ENCODE measurements at places on chromosomes 11 and 22.

DNA sequence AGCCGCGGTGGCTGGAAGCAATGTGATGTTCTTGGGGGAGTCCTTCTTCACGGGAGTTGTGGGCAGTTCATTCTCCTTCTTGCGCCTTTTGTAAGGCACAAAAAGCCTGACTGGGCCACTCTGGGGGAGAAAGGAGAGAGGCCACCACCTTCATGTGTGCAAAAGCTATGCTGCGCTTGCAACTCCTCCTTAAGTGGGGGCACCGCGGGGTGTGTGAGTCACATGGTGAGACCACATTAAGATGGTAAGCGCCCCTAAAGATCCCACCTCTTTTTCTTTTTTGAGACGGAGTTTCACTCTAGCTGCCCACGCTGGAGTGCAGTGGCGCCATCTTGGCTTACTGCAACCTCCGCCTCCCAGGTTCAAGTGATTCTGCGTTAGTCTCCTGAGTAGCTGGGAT, 14.1 kb downstream of the DEAF1 start:
- no peak for DNase-seq

DNA sequence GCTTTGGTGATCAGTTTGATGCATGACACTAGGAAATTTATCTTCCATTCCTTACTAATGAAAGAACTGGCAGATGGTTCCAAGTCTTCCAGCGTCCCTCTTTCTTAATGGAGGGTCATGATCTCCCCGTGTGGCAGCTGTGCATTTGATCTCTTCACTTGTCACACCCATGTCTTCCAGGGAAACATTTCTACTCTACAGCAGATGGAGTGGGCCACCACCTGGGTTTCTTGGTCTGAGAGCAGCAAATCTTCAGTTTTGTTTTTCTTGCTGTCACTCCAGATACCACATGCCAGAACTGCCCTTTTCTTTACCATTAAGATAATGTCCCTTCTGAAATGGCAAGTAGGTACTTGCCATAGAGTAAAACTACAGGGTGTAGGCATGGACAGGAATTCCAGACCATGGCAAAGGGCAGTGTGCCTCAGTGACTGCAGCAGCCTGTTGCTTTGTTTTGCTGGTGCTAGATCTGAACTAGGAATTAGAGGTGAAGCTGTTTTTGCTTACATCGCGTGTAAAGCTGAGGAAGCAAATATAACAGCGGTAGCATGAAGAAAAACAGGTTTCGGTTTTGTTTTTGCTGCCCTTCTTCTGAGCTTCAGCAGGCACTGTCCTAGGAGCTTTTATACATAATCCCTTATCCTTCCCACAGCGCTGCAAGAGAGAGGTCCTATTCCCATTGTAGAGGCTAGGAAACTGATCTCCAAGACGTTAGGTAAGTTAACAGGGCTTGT, 20.7 kb upstream of the C11orf96 start:
- no peak for DNase-seq

DNA sequence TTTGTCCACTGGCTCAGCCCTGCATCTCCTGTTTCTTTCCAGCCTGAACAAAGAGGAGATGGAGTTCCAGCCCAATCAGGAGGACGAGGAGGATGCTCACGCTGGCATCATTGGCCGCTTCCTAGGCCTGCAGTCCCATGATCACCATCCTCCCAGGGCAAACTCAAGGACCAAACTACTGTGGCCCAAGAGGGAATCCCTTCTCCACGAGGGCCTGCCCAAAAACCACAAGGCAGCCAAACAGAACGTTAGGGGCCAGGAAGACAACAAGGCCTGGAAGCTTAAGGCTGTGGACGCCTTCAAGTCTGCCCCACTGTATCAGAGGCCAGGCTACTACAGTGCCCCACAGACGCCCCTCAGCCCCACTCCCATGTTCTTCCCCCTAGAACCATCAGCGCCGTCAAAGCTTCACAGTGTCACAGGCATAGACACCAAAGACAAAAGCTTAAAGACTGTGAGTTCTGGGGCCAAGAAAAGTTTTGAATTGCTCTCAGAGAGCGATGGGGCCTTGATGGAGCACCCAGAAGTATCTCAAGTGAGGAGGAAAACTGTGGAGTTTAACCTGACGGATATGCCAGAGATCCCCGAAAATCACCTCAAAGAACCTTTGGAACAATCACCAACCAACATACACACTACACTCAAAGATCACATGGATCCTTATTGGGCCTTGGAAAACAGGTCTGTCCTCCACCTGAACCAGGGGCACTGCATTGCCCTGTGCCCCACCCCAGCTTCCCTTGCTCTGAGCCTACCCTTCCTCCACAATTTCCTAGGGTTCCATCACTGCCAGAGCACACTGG, 5.0 kb downstream of the FTH1 start:
- DNase-seq: peak; percentile 41

DNA sequence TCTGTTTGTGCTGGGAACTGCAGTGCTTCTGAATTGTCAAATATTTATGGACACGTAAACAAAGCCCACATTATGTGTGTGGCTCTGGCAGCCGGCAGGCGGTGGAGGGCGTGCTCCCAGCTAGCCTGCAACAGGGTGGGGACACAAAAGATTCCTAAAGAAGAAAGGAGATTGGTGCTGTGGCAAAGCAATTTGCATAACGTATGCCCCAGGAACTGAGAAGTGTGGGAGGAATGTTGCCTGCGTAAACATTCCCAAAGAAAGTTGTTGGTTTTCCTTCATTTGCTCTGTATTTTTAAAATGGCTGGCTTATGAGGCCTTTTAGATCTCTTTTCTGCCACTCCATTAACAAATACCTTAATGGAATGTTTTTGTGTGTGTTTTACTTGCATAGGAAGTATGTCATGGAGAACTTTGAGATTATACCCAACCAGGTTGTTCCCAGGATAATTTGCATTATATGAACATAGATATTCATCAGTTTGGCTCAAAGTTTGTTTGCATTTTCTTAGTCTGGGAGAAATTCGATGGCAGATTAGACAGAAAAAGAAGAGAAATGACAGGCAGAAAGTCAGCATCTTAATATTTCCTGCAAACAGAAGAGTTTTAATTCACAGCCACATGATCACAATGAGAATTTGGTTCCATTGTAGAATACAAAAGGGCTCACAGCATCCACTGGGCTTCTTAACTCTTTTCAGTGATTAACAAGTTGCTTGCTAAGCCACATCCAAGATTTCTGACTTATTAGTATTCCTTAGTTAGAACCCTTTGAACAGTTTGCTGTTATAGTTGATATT, 41.8 kb upstream of the DLAT start:
- no peak for DNase-seq

- peak; percentile 72 for DNase-seq
Measured at GRCh38 chr22:31160328-31160978, 471 bp downstream of the RNF185 start.

DNA sequence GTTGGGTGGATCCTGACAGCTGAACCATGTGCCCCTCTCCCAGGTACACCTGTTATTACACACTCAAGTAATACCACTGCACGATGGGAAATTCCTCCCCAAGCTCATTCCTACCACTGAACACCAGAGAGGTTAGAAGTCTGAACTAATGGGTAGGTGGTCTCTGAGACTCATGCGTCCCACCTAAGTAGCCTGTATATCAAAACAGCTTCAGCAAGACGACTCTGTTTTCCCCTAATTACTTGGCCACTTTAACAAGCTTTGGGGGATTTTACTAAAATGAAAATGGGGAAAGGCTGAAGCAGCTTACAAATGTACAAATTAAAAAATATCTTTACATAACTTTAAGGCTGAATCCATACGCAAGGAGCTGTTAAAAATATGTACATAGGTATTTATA, 29.4 kb downstream of the LGR4 start:
- DNase-seq: no peak

GRCh38 chr22:48424201-48424627, 1403.5 kb downstream of the BRD1 start:
- no peak for DNase-seq

DNA sequence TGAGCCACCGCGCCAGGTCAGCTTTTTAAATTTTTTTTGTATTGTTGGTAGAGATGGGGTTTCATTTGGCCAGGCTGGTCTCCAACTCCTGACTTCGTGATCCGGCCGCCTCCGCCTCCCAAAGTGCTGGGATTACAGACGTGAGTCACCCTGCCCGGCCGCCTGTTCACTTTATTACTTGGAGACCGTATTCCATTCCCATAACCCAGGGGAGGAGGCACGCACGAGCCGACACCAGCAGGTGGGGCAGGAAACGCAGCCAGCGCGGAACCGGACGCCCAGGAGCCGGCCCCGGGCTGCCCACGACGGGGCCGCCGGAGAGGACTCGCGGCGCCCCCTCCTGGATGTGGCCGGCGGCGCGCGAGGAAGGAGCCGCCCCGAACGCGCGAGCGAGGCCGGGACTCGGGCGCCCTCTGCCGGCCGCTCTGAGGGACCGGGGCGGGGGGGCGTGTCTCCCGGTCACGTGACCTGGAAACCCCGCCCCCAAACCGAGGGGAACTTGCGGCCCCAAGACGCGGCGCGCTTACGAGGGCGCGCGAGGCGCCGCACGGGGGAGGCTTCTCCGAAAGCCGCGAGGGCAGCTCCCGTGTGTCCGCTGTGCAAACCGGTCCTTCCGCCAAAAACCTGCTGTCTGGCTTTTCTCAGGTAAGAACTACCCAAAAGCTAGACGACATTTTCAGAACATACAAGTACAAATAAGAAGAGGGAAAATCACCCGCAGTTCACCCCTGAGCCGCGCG, 11.6 kb upstream of the RNH1 start:
- peak; percentile 96 for DNase-seq

DNA sequence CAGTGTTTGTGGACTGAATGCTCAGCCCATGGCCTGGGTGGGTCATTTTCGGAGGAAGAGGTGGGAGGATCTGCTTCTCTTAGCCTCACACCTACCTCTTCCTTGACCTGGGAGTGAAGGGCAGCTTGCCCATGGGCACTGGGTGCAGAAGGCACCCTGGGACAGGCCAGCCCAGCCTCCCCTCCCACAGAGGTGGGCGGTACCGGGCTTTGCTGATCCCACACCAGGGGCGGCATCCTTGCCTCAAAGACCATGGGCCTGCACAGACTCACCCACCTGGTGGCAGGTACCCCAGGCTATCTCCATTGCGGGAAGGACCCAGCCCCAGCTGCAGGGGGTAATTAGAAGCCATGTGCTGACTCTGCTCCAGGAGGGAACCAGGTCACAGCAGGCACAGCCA, 1.5 kb upstream of the PNPLA5 start:
- no peak for DNase-seq

DNA sequence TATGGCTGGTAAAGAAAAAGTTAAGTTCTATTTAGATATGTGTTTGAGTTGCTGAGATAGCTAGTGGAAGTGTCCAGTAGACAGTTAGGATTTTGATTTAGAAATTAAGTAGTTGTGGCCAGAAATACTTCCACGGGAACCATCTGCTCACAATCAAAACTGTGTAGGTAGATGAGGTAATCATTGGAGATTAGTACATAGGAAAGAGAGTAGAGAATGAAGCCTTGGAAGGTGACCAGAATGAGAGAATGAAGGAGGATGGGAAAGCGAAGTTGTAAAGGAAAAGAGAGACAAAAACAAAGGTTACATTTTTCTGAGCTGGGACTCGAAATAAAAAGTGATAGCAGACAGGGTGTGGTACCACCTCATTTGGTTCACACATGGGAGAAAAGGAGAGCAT, 296.9 kb upstream of the SORL1-AS1 start:
- DNase-seq: no peak

DNA sequence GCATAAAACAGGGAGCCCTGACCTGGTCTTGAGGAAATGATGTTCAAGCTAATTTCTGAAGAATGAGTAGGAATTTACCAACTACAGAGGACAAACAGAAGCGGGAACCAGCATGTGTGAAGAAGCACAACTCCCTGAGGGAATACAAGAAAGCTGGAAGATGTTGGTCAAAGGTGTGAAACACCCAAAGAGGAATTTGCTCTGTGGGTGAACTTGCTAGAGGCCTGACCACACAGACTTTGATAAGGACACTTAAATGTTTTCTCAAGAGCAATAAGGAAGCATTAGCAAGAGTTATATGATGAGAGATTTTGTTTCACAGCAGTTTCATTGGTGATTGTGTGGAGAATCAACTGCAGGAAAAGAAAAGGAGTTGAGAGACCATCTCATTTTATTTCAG, 17.6 kb downstream of the SLC5A12 start:
- peak; percentile 11 for DNase-seq
